ENCODE measurements at places on chromosomes 2 and 18.

DNA sequence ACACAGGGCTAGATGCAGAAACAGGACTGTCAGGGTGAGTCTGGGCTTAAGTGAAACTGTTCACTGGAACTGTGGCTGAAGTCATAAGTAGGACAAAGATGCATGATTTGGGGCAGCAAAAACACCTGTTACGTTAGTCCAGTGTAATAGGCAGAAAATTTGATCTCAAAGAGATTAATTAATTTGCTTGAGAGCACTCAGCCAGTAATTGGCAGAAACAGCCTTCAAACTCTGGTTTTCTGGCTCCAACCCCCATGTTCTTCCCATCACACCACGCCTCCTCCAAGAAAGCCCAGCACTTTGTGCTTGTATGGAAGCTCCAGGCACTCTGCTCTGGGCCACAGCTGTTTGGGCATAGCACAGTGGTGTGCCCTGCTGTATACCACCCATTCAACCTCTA lies 54.0 kb downstream of the CNTNAP5 start:
- no peak for DNase-seq

GRCh38 chr18:35099911-35100310 lies 58.7 kb downstream of the MAPRE2 start:
- peak; percentile 36 for DNase-seq

GRCh38 chr2:239729681-239730566 lies 295.2 kb downstream of the NDUFA10 start:
- no peak for DNase-seq

DNA sequence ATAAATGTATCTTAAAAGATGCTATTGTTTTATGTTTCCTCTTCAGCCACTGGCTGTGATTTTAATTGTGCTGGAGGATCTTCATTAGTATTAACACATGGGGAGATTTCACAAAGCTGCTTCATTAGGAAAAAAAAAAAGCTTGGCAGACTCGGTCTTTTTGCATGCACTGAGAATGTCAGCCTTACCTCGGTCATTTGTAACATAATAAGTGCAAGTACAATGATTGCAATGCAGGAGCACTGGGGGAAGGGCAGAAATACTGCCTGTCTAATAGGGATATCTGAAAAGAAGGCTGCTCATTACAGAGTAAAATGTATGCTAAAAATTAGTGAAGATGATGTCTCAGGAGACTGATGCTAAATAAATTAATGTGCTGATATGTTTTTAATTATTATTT lies 1.3 kb upstream of the BAZ2B start:
- peak; percentile 39 for DNase-seq

DNA sequence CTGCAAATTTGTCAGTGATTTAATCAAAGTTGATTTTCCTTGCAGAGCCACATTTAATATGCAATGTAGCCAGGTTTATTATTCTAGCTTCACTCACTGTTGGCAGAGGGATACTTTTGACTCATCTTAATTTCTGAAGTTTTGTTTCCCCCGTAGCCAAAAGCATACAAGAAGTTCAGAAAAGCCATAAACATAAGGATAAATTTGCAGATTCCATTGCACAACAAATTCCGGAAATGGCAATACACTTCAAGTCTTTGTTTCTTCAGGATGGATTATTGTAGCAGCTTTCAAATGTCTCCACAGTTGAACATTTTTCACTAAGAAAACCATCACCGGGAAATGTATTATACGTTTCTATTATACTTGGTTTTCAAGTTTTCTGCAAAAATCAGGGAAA lies 88.0 kb upstream of the ZCCHC2 start:
- no peak for DNase-seq

DNA sequence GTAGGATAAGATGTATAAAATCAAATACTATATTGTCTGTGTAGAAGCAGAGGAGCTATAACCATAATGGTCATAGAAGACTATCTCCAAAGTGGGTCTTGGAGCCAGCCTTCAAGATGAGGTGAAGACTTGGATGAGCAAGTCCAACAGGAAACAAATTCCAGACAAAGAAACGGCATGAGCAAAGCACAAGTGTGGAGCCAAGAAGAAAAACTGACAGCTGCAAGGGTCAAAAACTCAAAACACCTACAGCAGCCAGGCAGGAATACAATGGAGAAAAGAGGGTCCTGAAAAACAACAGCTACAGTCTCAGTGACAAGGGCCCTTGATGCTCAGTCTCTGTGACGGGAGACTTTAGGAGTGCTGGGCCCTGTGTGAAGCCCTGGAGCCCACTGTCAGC lies 102.4 kb downstream of the STK39 start:
- no peak for DNase-seq

DNA sequence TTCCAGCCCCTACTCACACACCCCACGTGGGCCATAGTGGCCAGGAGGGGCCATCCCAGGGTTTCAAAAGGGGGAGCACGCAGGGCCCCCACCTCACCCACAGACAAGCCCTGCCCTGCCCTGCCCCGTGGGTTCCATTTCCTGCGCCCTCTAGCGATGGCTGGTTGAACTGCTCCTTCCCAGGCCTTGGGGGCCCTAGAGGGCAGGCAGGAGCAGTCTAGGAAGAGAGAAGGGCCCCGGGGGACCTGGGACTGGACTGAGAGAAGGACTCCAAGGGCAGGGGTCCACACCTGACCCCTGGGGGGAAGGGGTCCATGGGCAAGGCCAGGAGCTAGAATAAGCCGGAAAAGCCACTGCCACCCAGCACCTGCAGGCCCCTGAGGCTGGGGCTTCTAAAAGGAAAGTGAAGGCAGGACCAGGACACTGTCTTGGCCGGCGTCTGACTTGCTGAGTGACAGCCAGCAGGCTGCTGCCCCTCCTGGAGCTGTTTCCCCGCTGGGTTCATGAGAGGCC lies 10.1 kb downstream of the CYP26B1 start:
- DNase-seq = peak; percentile 42

DNA sequence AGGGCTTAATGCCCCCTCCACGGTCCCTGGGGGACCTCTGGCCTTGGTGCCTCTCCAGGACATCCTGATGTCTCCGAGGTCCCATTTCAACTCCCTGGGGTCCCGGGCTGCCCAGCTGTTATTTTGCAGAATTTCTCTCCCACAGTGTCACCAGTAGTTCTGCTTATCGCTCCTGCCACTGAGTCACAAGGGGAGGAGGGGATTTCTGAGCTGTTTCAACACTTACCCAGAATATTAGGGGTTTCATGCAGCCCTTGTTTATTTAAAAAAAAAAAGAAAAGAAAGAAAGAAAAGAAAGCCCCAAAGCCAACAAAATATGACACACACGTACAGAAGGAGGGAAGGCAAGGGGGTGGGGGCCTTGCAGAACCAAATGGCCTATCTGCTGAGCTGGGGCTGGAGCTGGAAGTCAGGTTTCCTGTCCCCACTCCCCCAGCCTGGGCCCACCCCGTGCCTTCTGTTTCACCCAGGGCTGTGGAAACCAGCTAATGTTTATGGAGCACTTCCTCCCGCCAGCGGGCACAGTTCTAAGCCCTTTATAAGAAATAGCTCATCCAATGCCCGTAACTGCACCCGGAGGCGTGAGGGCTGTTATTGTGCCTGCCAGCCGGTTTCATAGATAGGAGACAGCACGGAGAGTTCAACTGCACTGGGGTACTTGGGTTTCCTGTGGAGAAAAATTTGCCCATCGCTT lies 8.4 kb upstream of the ARID5A start:
- DNase-seq = peak; percentile 52

DNA sequence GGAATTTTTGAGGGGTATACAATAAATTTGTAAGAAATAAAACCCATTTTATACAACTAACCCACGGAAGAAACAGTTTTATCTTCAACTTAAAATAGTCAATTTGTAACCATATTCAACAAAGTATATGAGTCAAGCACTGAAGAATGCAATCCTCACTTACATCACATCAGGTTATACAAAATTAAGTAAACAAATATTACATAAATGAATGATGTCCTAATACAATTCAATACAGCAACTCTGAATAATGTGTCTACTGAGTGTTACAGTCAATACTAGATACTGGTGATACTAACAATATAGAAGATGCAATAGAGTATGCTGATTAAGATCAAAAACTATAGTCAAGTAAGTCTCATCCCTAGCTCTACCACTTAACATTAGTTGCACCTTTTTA lies 58.6 kb downstream of the FANCL start:
- DNase-seq = no peak

DNA sequence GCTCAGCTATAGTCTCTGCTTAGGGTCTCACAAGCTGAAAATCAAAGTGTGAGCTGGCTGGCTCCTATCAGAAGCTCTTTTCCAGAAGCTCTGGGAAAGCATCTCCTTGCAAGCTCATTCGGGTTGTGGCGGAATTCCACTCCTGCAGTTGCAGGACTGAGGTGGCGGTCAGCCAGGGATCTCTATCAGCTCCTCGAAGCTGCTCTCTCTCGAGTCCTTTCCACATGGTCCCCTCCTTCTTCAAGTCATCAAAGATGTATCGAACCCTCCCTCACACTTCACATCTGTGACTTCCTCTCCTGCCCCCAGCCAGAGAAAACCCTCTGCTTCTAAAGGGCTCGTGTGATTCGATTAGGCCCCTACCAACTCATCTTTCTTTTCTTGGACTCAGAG lies 141.7 kb downstream of the ZFP36L2 start:
- peak; percentile 78 for DNase-seq

GRCh38 chr18:21799721-21800120 lies 59.1 kb downstream of the MIB1 start:
- no peak for DNase-seq

DNA sequence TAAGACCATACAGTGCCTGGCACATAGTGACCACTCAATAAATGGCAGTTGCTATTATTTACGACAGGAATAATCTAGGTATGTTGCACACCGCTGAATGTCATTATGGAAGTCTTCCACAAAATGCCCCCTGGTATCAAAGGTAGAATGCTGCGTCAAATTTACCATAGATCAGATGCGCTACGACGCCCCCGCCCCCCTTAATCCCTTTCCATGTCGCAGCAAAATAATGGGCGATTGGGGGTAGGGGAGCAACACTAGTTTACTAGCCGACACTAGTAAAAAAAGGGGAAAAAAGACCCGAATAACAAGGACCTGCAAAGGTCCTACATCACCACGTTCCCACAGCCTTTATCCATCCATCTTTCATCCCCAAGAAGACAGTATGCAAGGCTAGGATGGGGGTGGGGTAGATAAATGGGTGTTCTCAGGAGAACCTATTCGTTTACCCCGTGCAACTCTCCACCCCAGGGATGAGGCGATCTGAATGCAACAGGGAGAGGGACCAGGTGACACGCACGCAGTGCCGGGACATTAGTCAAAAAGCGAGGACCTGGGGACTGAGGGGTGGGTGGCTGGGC lies 455 bp downstream of the PREPL start:
- no peak for DNase-seq

- no peak for DNase-seq
These were observed 83.7 kb downstream of the BCL11A start for GRCh38 chr2:60469536-60470317.

- peak; percentile 97 for DNase-seq
These were observed 36.5 kb upstream of the ARMC9 start for GRCh38 chr2:231161877-231162329.

DNA sequence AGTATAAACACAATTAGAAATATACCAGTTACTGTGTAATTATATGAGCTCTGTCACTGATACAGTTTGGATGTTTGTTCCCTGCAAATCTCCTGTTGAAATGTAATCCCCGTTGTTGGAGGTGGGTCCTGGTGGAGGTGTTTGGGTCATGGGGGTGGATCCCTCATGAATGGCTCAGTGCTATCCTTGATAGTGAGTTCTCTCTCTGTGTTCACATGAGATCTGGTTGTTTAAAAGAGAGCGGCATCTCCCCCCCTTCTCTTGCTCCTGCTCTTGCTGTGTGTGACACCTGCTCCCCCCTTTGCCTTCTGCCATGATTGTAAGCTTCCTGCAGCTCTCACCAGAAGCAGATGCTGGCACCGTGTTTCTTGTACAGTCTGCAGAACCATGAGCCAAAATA lies 24.1 kb downstream of the MTX2 start:
- DNase-seq = no peak

DNA sequence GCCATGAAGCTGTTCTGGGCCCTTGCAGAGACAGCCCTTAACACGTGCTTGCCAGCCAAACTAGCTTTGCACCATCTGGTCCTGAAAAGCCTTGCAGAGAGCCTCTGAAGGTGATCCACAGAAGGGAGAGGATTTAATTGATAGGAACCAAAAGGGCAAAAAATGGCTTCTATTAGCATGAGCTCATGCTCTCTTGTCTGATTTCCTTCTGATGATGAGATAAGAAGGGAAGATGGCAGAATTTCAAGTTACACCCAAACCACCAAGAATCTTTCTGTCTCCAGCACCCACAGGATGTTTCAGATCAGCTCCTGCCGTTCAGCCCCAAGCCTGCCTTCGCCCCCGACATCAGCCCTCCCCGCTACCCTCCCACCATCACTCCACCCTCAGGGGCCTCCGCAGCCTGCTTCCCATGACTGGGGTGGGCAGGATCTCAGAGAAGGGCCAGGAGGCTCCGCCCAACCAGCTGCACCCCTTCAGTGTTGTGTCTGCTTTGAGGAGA lies 23.4 kb upstream of the GLI2 start:
- peak; percentile 81 for DNase-seq

GRCh38 chr18:63963615-63964256 lies 6.1 kb upstream of the SERPINB8 start:
- DNase-seq = peak; percentile 53

- DNase-seq = no peak
These were observed 85.0 kb downstream of the BOD1L2 start for GRCh38 chr18:57231864-57232263.

DNA sequence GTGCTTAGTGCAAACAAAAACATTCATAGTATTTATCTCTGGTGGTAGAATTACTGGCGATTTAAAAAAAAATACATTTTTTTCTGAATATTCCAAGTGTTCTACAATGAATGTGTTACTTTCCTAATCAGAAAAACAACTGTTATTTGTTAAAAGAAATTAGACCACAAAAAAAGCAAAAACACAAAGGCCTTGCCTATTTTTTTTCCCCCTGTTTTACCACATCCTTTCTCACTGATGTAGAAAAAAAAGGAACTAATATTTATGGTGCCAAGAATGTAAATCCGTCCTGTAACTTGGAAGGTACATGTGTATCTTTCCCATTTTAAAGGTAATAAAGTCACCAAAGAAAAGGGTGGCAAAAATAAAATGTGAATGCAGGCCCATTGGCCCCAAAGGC lies 28.4 kb upstream of the MGAT4A start:
- DNase-seq = no peak

DNA sequence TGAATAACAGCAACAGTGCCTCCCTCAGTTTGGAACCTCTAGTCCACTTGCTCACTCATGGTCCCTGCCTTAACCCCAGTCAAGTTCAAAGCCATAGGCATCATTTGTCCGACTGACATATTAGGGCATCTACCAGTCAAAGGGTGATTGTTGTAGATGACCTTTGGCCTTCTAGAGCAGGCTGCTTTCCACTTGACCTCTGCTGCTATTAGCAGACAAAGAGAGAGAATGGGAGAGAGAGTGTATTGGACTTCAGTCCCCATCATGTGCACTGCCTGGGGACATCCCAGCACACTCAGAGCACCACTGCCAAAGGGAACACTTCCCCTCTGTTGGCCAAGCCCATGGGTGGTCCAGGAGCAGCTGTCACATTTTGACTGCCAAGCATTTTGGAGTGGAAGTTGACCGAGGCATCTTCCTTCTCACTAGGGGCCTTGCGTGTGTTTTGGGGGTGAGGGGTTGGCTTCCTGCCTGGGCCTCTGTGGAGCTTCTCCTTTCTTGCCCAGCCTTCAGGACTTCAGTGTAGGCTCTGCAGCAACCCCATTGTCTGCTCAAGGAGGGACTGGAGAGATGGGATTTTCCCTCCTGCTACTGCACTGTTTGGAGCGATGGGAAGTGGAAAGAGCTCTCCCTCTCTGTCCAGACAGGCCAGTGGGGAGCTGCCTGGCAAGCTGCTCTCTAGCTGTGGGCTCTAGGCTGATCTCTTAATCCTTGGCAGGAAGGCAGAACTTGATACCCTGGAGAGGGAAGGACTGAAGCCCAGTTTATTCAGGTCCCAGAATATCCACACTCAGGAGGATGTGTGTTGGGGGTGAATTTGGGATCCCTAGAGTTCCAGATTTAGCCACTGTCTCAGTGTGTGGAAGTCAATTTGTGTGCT lies 68.1 kb downstream of the TMEM247 start:
- DNase-seq = no peak

Data from fibroblast of skin of right quadriceps (primary cell).